CD4-positive, alpha-beta T cell treated with Interleukin-4 for 1 hour (primary cell): ENCODE measurements at places on chromosomes 5 and 9.
A peak's percentile ranks its signal among the peaks of the same experiment; 100 is the strongest.

- no peak for DNase-seq
These were observed 206.7 kb downstream of the ARHGAP26 start for GRCh38 chr5:142976861-142977260.

DNA sequence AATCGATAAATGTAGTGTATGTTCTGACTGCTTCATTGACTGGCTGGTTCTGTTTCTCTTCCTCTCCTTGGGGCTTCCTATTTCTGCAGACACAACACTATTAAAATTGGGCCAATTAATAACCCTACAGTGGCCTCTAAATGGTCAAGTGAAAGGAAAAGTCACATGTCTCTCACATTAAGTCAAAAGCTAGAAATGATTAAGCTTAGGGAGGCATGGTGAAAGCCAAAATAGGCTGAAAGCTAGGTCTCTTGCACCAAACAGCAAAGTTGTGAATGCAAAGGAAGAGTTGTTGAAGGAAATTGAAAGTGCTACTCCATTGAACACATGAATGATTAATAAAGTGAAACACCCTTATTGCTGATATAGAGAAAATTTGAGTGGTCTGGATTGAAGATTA lies 58.2 kb downstream of the CCNH start:
- no peak for DNase-seq

GRCh38 chr5:124907098-124907644 lies 160.7 kb upstream of the ZNF608 start:
- DNase-seq, result no peak

DNA sequence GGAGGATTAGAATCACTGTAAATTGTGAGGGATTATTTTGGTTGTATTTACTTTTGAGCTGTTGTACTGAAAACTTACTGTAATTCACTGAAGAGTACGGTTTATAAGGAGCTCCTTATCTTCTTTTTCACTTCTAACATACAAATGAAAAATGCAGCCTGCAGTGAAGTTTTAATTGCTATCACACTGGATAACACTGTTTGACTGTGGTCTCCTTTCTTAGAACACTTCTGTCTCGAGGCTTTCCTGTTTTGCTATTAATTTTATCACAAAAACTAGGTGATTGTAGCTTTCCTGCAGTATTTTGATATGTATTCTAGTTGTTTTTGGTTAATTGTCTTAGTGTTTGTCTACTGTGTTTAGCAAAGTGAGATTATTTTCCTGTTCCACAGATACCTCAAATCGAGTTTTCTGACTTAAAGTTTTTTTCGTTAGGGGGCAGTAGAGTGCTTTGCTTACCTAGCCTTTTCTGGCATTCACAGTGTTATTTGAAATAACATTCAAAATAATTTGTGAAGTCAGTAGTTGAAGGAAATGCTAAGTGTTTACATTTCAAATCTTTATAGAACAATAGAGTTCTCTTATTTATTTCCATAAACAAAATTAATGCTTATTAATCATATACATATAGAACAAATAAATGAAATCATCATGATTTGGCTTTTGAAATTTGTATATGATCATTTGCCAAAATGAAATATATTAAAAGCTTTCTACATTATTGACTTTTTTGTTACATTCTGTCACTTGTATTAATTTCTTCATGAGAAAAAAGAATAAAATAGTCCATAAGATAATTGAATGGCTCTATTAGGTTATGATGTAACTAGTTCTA lies 52.9 kb downstream of the COMMD10 start:
- DNase-seq, result no peak

DNA sequence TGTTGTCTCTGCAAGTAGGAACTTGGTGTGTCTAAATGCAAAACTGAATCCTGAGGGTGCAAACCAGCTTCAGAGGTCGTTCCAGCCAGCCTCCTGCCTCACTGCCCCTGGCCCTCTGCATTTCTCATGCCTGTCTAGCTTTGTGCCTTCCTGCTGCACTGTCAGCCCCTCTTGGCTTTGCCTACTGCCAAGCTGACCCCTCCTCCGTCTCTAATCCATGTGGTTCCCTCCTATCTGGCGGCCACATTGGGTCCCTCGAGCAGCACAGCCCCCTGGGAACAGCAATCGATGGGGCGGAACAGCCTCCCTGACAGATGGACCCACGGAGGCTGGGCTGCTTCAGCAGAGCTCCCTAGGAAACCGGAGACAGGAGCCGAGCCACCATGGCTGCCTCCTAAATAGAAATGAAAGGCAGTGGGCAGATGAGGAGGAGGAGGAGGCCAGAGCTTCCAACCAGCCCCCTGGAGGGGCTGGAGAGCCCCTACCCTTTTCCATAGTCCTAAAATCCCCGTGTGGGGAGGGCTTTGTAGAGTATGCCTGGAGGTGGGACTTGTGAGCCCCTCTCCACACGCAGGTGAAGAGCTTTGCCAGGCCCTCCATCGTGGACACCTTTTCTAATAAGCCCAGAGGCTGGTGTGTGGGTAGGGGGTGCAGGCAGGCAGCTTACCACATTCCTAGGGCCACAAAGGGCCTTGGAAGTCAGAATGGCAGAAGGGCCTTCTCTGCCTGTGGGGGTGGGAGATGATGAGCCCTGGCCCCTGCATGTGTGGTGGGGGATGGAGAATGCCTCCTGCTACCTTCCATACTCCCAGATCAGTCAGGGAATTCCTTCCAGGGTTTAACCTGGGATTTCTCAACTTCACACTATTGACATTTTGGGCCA lies 9.2 kb upstream of the CXXC5 start:
- DNase-seq, result no peak

- no peak for DNase-seq
These were observed 223.4 kb upstream of the PRR16 start for GRCh38 chr5:120240706-120241105.

- no peak for DNase-seq
These were observed 3.4 kb downstream of the FREM1 start for GRCh38 chr9:14906644-14907359.

DNA sequence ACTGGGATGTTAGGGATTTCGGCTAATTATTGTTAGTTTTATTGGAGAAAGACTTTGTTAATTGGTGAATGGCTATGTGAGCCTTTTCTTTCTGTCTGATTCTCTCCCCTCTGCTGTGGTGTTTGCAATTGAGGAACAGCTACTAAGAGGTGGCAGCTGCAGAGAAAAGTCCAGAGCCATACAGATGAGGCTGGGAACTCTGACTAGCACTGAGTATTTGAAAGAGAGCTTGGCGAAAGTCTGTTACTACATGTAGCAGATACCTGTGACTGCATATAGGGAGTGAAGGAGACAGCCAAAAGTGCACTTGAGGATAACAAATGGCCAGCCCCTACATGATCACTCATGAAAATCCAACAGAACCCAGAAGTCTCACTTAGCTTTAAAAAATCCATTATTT lies 44.3 kb upstream of the HSPB3 start:
- DNase-seq, result no peak

- DNase-seq, result no peak
These were observed 437.0 kb downstream of the ZNF608 start for GRCh38 chr5:124309241-124309980.

GRCh38 chr5:96427824-96428223 lies 5.2 kb downstream of the PCSK1 start:
- no peak for DNase-seq

GRCh38 chr9:90873422-90873821 lies 71.8 kb downstream of the SYK start:
- DNase-seq, result no peak

GRCh38 chr9:14907696-14908095 lies 2.5 kb downstream of the FREM1 start:
- DNase-seq, result no peak

DNA sequence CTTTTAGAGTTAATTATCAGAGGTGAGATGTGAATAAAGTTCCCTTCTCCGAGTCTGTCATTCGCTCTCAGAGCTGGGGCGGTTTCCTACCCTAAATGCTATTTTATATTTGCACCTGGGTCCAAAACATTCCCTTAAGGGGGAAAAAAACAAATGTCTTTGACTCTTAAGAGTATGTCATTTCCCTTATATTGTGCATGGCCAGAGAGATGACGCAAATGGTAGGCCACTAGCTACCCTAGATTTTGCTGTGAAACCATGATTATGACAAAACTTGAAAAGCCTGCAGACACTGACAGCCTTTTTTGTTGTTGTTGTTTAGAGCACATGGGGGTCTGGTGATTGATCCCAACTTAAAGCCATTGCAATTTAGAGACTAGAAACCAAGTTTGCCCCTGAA lies 12.8 kb downstream of the DAB2 start:
- no peak for DNase-seq

DNA sequence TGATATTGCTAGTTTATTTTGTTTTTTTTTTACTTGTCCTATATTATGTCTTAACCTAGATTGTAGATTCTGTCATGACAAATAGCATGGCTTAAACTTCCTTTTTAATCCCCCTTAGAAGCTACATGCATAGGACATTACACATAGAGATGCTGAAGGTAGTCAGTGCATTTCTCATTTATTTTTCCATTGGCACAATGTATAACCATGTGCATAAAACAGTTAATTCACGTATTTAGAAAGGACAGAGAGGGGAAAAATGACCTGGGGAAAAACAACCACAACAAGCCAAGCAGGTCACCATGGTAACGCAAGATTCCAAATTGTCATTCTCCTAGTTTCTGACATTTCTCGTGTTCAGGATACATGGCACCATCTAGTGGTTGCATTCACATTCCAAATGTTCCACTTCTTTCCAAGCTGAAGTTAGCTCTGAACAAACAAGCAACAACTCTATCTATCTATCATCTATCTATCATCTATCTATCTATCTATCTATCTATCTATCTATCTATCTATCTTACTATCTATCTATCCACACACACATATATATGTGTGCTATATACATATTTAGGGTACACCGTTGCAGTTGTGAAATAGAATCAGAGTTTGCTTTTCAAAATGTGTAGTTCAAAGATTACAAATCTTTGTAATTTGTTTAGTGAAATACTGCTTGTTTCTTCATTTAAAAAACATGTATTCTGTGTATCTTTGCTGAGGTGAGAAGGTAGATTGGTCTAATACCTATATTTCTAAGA lies 487.2 kb upstream of the ST8SIA4 start:
- no peak for DNase-seq

- DNase-seq, result no peak
These were observed 79.3 kb upstream of the LRRTM2 start for GRCh38 chr5:138954257-138955012.

DNA sequence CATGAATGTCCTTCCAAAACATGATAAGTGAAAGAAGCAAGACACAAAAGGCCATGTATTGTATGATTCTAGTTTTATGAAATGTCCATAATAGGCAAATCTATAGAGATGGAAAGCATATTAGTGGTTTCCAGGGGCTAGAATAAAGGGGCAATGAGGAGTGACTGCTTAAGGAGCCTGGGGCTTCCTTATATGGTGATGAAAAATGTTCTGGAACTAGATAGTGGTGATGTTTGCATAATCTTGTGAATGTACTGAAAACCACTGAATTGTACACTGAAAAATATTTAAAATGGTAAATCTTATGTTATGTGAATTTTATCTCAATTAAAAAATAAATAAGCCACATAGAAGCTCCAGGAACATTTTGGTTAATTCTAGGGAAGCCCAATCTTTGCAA lies 144.4 kb upstream of the ANKRD55 start:
- DNase-seq, result no peak

DNA sequence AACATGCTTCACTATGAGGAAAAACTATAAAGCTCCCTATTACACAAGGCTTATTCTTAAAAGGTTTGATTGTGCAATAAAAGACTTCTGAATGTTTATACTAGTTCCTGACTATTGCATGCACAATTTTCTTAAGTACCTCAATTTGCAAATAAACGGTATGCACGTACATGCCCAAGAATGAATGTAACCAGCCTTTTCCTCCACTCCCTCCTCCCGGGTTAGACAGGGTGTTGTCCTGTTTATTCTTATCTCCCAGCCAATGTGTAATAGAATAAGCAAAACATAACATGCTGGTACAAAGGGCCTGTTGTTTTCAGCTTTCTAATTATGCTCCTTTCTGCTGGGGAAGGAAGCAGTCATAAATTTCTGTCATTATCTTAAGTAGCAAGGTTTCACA lies 79.1 kb downstream of the AOPEP start:
- DNase-seq, result no peak

DNA sequence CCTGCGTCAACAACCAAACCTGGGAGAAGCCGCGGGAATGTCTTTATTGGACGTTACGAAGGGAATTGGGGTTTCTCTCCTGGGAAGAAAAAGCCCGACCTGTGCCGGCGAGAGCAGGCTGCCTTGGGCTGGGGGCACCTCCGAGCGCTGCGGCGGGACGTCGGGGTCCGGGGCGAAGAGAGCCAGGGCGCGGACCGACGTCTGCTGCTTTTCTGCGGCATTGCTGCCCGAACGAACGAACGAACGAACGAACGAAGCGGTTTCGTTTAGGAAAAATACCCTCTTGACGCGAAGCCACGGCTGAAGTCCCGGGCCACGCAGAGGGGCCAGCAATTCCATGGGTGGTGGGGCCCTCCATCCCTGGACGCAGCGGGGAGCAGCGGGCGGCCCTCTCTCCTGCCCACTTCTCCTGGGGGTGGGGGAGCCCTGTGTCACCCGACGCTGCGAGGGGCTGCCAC lies 4.8 kb upstream of the PITX1 start:
- no peak for DNase-seq

- DNase-seq, result peak; percentile 59
These were observed 6.1 kb downstream of the SAPCD2 start for GRCh38 chr9:137064027-137064879.

- no peak for DNase-seq
These were observed 66.8 kb upstream of the ABL1 start for GRCh38 chr9:130768265-130768664.

DNA sequence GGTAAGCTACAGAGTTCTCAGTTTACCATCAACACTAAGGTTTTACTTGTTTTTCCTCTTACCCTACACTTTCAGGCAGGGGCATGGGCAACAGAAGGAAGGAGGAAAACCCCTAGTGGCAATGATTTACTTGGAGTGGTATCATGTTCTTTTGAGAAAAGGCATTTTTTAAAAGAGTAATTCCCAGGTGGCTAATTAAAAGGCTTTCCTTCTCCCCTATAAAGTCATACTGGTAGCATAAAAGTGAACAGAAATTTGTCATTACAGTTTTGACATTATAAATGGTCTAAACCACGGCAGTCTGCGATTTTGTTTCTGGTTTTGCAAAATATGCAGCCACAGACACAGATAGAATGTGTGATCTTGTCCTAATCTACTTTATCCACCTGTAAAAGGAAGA lies 30.9 kb upstream of the OR2K2 start:
- no peak for DNase-seq

- no peak for DNase-seq
These were observed 82.0 kb upstream of the ITGA1 start for GRCh38 chr5:52705720-52706119.

DNA sequence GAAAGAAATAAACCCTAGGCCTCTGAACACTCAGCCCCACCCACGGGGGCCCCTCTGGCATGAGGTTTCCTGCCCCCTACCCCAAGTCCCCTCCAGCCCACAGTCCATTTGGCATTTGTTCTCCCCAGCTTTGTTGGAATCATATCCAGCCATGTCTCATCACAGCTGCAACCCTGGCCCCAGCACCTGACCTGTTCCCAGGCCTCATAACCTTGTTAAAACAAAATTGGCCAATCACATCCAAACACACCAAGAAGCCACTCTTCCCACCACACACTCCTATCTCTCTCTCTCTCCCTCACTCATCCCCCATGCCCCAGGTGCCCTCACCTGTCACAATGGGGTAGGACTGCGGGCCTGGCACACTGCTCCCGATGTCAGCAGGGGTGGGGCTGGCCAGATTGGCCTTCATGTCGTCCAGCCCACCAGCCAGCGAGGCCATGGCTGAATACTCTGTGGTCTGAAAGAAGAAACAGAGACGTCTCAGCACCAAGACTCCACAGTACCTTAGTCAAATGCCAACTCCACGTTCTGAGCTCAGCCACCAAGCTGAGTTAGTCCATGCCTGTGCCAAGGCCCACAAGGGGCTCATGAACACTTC lies 110.9 kb downstream of the PAX5 start:
- no peak for DNase-seq

- no peak for DNase-seq
These were observed 143.1 kb upstream of the RANBP3L start for GRCh38 chr5:36444582-36445418.
